Keratinocyte (primary cell): ENCODE measurements at places on chromosomes 11 and 22. TPM values are rescaled to one million over a fixed set of nuclear protein-coding genes. Genes with fewer than 3 reads are reported as not detected.

Gene MYO7A
- polyA plus RNA-seq: 0.75 to 1.1 TPM (median 0.91 TPM) in 3 replicates

Gene FIBP
- 83.0 to 104 TPM (median 95.1 TPM) in 3 replicates for polyA plus RNA-seq

- DNase-seq: no peak
Measured at GRCh38 chr11:45942381-45942780, 19.9 kb downstream of the LARGE2 start.

DNA sequence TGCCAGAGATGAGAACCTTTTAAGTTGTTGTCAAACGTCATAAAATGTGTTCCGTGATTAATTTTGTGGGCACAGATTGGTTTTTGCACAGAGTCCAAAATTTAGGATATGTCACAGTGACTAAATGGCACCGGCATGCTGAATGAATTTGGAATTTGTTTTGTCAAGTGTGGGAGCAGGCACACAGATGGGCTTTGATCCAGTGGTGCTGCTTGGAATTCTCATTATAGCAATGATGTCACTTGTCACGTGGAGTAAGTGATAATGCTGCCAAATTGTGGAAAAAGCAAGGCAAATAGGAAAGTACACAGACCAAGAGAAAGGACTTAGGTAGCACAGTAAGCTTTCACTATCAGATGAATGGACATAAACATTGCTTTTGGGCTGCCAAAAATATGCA lies 8.0 kb upstream of the LIN7C start:
- no peak for DNase-seq

- DNase-seq: no peak
Measured at GRCh38 chr11:38256436-38256835, 1658.4 kb upstream of the RAG2 start.

Gene FAM89B
- polyA plus RNA-seq: 11.5 to 37.6 TPM (median 13.5 TPM) in 3 replicates

DNA sequence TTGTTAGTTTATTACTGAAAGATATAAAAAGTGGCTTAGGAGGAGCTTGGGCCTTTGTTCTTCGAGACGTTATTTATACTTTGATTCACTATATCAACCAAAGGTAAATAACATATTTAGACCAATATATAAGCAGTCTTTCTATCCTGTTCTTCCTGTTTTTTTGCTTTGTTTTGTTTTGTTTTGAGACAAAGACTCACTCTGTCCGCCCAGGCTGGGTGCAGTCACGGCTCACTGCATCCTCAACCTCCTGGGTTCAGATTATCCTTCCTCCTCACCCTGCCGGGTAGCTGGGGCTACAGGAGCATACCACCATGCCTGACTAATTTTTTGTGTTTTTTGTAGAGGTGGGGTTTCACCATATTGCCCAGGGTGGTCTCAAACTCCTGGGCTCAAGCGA lies 66.8 kb downstream of the ATM start:
- DNase-seq: no peak

GRCh38 chr11:25211635-25212254 lies 714.9 kb downstream of the LUZP2 start:
- DNase-seq: peak; percentile 1

DNA sequence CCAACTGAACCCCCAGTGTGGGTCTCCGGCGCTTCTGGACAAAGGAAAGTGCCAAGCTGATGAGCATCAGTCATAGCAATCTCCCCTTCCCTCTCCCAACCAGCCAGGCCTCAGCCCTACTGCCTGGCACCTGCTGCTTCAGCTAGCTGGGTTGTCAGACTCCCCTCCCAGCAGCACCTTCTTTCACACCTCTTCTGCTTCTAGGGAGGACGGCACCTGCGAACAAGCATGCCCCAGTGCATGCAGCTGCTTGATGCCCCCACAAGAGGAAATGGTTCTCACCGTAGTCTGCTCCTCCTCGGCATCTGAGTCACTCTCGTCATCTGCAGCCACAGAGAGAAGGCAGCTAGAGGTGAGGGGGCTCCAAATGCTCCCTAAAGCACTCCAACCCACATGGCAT lies 25.4 kb downstream of the THOC5 start:
- no peak for DNase-seq

Gene MPZL2
- 98.4 to 237 TPM (median 225 TPM) in 3 replicates for polyA plus RNA-seq

DNA sequence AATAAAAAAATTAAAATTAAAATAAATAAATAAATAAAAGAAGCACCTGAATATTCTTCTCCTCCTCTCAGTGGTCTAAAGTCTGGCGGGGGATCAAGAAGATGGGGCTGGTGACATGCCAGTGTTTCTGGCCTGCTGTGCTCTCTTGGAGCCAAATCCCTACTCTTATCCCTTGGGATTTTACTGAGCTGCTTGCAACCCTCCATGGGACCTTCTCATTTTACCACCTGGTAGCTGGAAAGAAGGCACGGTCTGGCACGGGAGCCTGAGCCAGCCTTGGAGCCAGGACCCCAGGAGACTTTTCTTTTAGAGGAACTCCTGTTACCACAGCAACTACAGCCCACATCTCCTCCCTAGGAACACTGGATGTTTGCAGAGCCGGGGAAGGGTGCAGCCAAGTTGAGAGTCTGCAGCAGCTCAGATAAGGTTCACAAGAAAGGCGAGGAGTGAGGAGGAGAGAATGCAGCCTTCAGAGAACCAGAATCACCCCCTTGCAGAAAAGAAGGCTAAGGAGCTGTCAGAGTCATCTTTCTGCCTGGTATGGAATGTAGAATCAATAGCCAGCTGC lies 21.4 kb downstream of the CD6 start:
- no peak for DNase-seq

GRCh38 chr11:18050848-18051247 lies 4.8 kb upstream of the TPH1 start:
- DNase-seq: no peak

Gene OLFML1
- not detected in 3 replicates for polyA plus RNA-seq

Gene OR4X1
- polyA plus RNA-seq: not detected in 3 replicates

Gene TRMT112
- 238 to 408 TPM (median 297 TPM) in 3 replicates for polyA plus RNA-seq
